Gastroesophageal sphincter (tissue), 4 donors: ENCODE measurements at places on chromosomes 11 and 22.
A peak's percentile ranks its signal among the peaks of the same experiment; 100 is the strongest.

DNA sequence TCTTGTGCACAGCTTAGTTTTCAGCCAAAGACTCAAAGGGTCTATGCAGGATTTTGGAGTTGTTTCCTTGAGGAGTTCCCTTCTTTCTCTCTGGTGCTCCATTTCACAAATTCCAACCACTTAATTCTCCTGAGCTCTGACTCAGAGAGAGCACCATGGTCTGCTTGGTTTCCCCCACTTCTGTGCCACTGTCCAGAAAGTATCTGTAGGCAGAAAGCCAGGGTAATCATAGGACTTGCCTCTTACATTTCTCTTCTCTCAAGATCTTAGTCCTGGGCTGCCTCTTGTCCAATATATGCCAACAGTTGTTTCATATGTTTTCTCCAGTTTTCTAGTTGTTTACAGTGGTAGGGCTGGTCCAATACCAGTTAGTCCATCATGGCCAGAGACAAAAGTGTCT lies 6.4 kb upstream of the MRGPRD start:
- H3K27ac ChIP-seq: no peak overlapping the region
- ATAC-seq: no peak
- H3K4me3 ChIP-seq: no peak overlapping the region
- H3K4me1 ChIP-seq: no peaks in the 10 kb centered on the region

GRCh38 chr22:35539910-35540594 lies 579 bp upstream of the RASD2 start:
- peak overlapping the region; percentile 85 for H3K4me3 ChIP-seq
- H3K27ac ChIP-seq: peak overlapping the region; percentile 78
- peak; percentile 87 for ATAC-seq
- no peaks in the 10 kb centered on the region for H3K36me3 ChIP-seq
- H3K4me1 ChIP-seq: peaks cover 88% of the 10 kb centered on the region
- H3K27me3 ChIP-seq: peaks cover 10% of the 10 kb centered on the region

DNA sequence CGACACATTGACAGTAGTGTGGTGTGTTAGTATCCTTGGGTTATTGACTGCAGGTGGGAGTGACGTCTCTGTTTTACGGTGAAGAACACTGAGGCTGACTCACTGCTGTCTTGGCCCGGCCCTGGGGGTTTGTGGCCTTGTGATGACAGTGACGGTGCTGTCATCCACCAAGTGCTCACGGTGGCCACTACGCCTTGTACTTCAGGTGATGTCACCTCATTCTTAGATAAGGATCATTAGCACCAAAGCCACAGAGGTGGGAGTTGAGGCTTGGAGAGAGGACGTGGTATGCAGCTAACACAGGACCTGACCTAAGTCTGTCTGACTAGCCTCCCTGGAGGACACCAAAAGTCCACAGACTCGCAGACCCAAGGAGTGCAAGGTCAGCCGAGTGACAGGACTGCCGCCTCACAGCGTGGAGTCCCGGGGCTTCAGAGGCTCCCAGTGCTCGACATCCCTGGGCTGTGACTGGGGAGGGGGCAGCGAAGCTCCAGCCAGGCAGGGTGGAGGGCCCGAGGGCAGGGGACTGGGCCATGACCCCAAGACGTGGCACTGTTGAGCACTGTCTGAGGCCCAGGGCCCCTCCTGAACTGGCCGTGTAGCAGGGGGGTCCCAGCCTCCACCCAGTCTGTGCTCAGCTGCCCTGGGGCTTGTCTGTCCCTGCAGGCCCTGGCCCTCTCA lies 56.5 kb downstream of the NAT10 start:
- H3K36me3 ChIP-seq: peaks cover 63% of the 10 kb centered on the region
- H3K27me3 ChIP-seq: no peaks in the 10 kb centered on the region
- ATAC-seq: no peak
- H3K27ac ChIP-seq: no peak overlapping the region
- no peaks in the 10 kb centered on the region for H3K4me1 ChIP-seq
- H3K4me3 ChIP-seq: no peak overlapping the region

GRCh38 chr11:33324302-33324985 lies 67.3 kb downstream of the HIPK3 start:
- H3K27ac ChIP-seq: no peak overlapping the region
- peaks cover 27% of the 10 kb centered on the region for H3K4me1 ChIP-seq
- H3K4me3 ChIP-seq: no peak overlapping the region
- no peaks in the 10 kb centered on the region for H3K27me3 ChIP-seq

DNA sequence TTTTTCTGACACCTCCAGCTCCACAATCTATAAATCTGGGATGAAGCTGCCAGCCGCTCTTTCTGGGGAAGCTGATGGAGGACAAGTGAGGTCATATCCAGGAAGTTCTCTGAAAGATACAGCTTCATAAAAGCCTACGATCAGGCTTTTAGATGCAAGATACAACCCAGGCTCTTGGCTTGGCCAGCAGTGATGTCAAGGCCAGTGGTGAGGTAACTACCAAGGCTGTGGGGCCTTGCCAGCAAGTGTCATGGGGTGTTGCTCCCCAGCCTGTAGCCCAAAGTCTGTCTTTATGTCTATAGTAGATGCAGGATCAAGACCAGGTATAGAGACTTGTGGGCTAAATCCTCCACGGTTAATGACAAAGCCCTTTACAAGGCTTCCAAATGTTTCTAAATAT lies 70.1 kb upstream of the TIMP3 start:
- H3K4me3 ChIP-seq: no peak overlapping the region
- H3K27me3 ChIP-seq: no peaks in the 10 kb centered on the region
- no peak for ATAC-seq
- H3K4me1 ChIP-seq: no peaks in the 10 kb centered on the region
- no peak overlapping the region for H3K27ac ChIP-seq

- no peaks in the 10 kb centered on the region for H3K4me1 ChIP-seq
- H3K27ac ChIP-seq: peak overlapping the region; percentile 76
- H3K27me3 ChIP-seq: peaks cover 50% of the 10 kb centered on the region
- peak overlapping the region; percentile 56 for H3K4me3 ChIP-seq
- peak; percentile 69 for ATAC-seq
Observed at GRCh38 chr11:46916286-46917108, 1.9 kb downstream of the LRP4 start.

DNA sequence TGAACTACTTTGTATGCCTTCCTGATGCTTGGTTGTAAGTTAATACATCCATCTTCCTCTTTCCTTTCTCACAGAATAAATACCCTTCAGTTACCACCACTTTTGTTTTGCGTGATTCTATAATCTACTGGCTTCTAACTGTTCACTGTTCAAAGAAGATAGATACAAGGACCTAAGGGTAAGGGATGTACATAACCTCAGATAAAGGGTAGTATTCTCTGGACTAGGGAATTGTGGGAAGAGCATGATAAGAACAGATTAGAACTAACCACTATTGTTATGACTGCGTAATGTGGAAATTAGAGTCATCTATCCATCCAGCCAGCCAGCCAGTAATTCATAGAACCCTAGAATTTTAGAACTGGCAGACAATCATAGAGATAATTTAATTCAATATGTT lies 36.4 kb downstream of the MAP6 start:
- H3K36me3 ChIP-seq: no peaks in the 10 kb centered on the region
- H3K27me3 ChIP-seq: no peaks in the 10 kb centered on the region
- H3K4me1 ChIP-seq: no peaks in the 10 kb centered on the region
- no peak overlapping the region for H3K27ac ChIP-seq
- no peak overlapping the region for H3K4me3 ChIP-seq

DNA sequence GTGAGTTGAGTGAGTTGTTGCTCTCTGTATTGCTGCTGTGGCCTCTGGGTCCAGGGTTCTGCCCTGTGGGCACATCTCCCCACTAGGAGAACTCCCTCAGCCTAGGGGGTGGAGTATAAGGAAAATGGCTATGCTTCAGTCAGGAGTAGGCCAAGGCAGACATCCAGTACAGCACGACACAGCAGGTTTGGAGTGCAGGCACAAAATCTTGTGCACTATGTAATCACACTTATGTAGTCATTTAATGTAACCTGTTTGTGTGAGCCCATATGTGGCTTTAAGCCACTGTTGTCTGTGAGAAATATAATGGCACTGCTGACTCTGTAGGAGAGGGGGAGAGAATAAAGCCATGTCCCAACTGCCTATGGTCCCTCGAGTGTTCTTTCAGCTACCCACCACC lies 90.1 kb downstream of the CCDC83 start:
- no peak for ATAC-seq
- H3K36me3 ChIP-seq: no peaks in the 10 kb centered on the region
- no peak overlapping the region for H3K27ac ChIP-seq
- no peak overlapping the region for H3K4me3 ChIP-seq
- no peaks in the 10 kb centered on the region for H3K27me3 ChIP-seq
- H3K4me1 ChIP-seq: peaks cover 14% of the 10 kb centered on the region

DNA sequence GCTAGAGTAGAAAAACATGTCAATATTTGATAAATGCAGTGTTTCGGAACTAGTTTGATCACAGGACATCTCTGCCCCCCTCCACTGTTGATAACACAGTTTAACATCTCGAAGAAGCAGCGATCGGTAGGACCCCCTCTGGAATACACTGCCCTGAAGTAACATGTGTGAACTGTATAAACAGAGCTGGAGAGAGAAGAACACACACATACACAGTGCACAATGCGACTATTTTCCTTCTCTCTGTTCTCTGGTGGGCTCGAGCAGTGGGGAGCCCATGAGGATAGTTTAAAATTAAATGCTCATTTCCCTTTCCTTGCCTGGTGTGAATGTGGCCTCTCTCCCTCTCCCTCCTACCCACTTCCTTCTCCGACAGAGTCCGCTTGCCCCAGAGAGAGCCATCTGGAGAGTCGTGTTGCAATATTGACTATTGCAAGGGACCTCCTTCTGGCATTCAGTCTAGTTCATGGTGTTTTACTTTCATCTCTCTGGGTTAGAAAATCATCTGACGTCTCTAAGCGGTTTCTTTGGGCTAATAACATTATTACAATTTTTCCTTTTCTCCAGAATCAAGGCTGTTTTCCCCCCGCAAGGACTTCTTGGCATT lies 51.6 kb upstream of the BARX2 start:
- H3K4me3 ChIP-seq: no peak overlapping the region

- no peak overlapping the region for H3K4me3 ChIP-seq
- H3K4me1 ChIP-seq: peaks cover 5% of the 10 kb centered on the region
- no peaks in the 10 kb centered on the region for H3K36me3 ChIP-seq
- H3K27ac ChIP-seq: peak overlapping the region; percentile 36
Observed at GRCh38 chr11:111331711-111332479, 33.5 kb downstream of the POU2AF3 start.

DNA sequence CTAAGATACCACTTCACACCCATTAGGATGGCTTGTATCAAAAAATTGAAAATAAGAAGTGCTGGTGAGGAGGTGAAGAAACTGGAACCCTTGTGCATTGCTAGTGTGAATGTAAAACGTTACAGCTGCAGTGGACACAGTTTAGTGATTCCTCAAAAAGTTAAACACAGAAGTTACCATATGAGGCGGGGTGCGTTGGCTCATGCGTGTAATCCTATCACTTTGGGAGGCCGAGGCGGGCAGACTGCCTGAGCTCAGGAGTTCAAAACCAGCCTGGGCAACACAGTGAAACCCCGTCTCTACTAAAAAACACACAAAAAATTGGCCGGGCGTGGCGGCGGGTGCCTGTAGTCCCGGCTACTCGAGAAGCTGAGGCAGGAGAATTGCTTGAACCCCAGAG lies 43.5 kb downstream of the SGSM3 start:
- peaks cover 66% of the 10 kb centered on the region for H3K36me3 ChIP-seq
- no peak overlapping the region for H3K4me3 ChIP-seq
- no peak overlapping the region for H3K27ac ChIP-seq
- no peaks in the 10 kb centered on the region for H3K27me3 ChIP-seq
- no peak for ATAC-seq
- H3K4me1 ChIP-seq: no peaks in the 10 kb centered on the region

DNA sequence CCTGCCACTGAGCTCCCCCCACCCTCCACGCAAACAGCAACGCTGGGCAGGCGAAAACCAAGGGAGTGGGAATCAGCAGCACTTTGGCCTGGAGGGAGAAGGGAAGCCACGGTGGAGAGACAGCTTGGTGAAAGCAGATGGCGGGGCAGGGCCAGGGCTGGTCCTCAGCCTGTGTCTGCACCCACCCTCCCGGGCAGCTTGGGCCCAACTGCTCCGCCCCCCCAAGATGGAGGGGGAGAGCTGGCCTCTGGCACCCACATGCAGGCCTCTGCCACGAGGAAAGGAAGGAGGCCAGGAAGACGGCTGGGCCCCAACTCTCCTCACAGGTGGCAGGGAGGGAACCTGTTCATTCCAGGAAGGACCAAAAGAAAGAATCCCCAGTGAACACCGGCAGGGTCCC lies 17.8 kb downstream of the MAFF start:
- ATAC-seq: no peak
- H3K4me1 ChIP-seq: no peaks in the 10 kb centered on the region
- peak overlapping the region; percentile 89 for H3K27ac ChIP-seq
- no peaks in the 10 kb centered on the region for H3K27me3 ChIP-seq
- no peak overlapping the region for H3K4me3 ChIP-seq
- H3K36me3 ChIP-seq: peaks cover 65% of the 10 kb centered on the region

GRCh38 chr11:114263513-114264170 lies 32.6 kb upstream of the NNMT start:
- H3K27ac ChIP-seq: no peak overlapping the region
- no peaks in the 10 kb centered on the region for H3K4me1 ChIP-seq
- ATAC-seq: no peak
- H3K36me3 ChIP-seq: no peaks in the 10 kb centered on the region
- H3K4me3 ChIP-seq: no peak overlapping the region

GRCh38 chr22:33051960-33052839 lies 6.0 kb downstream of the SYN3 start:
- no peaks in the 10 kb centered on the region for H3K4me1 ChIP-seq
- no peak for ATAC-seq
- H3K27ac ChIP-seq: no peak overlapping the region
- peaks cover 47% of the 10 kb centered on the region for H3K27me3 ChIP-seq
- H3K36me3 ChIP-seq: no peaks in the 10 kb centered on the region
- no peak overlapping the region for H3K4me3 ChIP-seq

DNA sequence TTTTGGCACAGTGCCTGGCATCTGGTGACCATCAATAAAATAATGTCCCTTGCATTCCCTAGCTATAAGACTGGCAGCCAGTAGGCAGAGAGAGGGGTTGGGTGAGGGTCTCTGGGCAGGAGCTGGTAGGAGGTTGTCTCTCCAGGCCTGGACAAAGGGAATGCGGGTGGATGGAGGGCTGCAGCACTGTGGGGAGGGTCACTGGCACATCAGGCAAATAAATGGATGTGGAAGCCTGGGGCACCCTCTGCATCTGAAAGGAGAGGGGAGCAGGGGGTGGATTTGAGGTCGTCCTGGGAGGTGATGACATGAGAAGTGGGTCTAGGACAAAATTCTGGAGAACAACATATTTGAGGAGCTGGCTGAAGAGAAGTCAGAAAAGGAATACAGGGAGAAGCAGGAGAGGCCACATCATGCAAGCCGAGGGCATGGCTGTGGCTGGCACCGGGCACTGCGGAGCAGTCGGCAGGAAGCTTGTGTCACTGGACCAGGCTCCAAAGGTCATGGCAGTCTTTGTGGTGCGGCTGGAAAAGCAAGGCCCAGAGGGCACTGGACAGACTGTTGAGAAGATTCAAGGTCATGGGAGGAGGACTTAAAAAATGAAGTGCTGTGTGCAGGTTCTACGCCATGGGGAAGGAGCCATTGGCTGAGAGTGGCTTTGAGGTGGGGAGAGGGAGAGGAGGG lies 36.5 kb upstream of the THY1 start:
- H3K27ac ChIP-seq: no peak overlapping the region
- H3K27me3 ChIP-seq: no peaks in the 10 kb centered on the region
- no peaks in the 10 kb centered on the region for H3K36me3 ChIP-seq
- H3K4me3 ChIP-seq: no peak overlapping the region
- no peak for ATAC-seq
- H3K4me1 ChIP-seq: no peaks in the 10 kb centered on the region
